Sigmoid colon (tissue), 7 donors: ENCODE measurements at places on chromosomes 12 and 14. TPM values are rescaled to one million over a fixed set of nuclear protein-coding genes. Genes with fewer than 3 reads are reported as not detected.

DNA sequence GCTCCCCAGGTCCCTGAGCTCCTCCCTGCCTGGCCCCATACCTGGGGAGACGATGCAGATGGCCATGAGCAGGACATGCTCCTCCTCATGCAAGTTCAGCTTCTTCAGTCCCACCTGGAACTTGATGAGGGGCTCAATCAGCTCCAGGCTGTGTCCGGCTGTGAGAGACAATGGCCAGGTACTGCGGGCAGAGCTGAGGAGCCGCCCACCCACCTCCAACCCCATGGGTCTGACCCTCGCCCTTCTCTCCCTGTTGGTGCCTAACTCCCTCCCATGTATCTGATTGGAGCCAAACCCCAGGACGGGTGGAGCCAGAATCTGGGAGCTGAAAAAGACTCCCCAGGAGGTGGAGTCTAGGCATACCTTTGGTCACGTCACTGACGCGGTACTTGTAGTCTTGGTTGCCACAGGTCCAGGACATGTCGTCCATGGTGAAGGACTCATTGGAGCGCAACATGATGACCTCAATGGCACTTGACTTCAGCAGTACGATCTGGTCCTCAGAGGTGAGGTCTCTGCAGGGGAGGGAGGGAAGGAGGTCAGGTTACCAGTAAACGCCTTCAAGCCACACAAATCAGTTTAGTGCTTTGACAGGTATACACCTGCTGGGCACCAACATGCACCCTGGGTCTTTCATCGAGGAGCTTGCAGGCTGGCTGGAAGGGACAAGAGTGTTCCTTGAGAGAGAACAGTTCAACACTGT lies 26.7 kb upstream of the HDAC7 start:
- no peaks in the 10 kb centered on the region for H3K36me3 ChIP-seq
- H3K27ac ChIP-seq, result no peak overlapping the region
- no peak overlapping the region for H3K4me3 ChIP-seq

DNA sequence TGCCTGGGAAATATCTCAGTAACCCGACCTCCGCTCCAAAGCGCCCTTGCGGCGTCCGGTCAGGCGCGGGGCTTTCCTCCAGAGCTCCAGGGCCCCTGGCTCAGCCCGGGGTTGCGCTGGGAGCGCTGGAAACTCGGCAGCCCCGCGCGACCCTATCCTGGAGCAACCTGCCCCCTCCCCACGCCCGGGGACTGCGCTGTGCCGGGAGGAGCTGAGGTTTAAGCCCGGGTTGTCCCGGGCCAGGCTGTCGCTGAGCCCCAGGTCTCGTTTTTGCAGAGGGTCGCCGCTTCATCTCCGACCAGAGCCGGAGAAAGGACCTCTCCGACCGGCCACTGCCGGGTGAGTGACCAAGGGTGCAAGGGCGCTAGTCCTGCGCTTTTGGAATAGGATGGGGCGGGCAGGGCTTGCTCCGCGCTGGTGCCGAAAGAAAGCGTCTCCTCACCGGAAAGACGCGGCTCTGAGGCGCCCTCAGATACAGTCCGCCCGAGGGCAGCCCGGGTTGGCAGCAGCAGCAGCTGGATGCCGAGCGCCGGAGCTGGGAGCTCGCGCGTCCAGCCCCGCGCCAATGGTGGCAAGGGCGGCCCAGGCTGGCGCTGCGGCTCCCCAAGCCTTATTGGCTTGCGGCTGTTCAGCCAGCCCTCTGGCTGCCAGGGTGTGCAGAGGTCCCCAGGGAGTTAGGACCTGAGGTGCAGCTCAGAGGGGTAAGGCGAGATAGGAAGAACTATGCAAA lies 1.5 kb downstream of the SPX start:
- DNase-seq, result peak; percentile 74
- H3K27me3 ChIP-seq, result no peaks in the 10 kb centered on the region
- H3K4me3 ChIP-seq, result peak overlapping the region; percentile 55
- no peaks in the 10 kb centered on the region for H3K36me3 ChIP-seq
- H3K27ac ChIP-seq, result peak overlapping the region; percentile 15

DNA sequence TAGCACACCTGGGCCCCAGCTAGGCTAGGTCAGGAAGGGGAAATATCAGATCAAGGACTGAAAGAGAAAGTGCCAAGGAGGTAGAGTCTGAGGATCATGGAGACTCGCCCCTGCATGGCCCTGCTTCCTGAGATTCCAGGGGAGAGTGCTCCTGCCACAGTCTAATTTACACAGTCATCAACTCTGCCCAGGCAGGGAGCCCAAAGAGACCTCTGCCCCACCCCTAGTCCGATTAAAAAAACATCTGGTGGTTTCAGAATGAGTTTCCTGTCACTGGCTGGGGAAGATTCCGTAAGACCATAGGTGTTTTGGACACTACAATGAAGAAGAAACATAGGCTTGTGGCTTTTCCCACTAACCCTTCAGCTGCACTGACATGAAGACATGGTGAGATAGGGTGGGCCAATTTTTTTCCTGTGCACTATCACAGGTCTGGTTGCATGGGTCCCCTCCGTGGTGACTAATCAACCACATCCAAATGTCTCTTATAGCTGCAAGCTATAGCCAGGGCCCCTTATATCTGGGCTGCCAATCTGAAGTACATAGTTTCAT lies 31.5 kb upstream of the GZMB start:
- no peak overlapping the region for H3K4me3 ChIP-seq
- H3K27me3 ChIP-seq, result no peaks in the 10 kb centered on the region
- H3K27ac ChIP-seq, result no peak overlapping the region

The ZC2HC1C gene
- total RNA-seq, result 4.6 TPM

- no peak overlapping the region for H3K27ac ChIP-seq
- H3K4me1 ChIP-seq, result peaks cover 12% of the 10 kb centered on the region
Observed at GRCh38 chr12:49708851-49709250, 1.6 kb upstream of the FMNL3 start.
